ENCODE measurements at places on chromosomes 3 and 15. TPM values are rescaled to one million over a fixed set of nuclear protein-coding genes. Genes with fewer than 3 reads are reported as not detected.

Gene PLSCR4
- 8.3 TPM for total RNA-seq

Gene BFSP2
- total RNA-seq: not detected

Gene EFCC1
- total RNA-seq: 0.24 TPM

Gene RHOV
- total RNA-seq: 4.1 TPM

Gene P4HTM
- 49.1 TPM for total RNA-seq

Gene C3orf49
- total RNA-seq: not detected

Gene ACTRT3
- 1.5 TPM for total RNA-seq

Gene PPP4R2
- 63.2 TPM for total RNA-seq

Gene CDC25A
- 10.5 TPM for total RNA-seq

- no peak overlapping the region for H3K4me3 ChIP-seq
- H3K4me1 ChIP-seq: no peaks in the 10 kb centered on the region
- no peak for DNase-seq
- H3K36me3 ChIP-seq: no peaks in the 10 kb centered on the region
- no peaks in the 10 kb centered on the region for H3K27me3 ChIP-seq
- no peak overlapping the region for H3K27ac ChIP-seq
Observed at GRCh38 chr3:70606018-70606417, 293.6 kb upstream of the MDFIC2 start.

DNA sequence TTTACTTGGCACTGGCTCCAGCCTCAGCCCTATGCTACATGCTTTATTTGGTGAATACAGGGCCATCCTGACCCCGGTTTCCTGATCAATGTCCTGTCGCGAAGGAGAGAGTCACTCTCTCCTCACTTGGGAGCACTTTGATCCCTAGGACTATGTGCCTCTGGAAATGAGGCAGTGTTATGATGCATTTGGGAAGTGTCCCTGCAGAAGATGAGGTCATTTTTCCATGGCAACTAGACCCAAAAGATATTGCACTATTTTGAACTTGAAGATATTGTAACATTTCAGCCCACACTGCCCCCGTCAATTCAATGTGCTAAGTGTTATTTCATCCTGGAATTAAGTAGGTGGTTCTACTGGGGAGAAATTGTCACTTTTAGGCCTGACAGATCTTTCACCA is 68.0 kb downstream of the LRRK1 start:
- no peaks in the 10 kb centered on the region for H3K36me3 ChIP-seq
- no peaks in the 10 kb centered on the region for H3K27me3 ChIP-seq
- no peak overlapping the region for H3K4me3 ChIP-seq
- no peak overlapping the region for H3K27ac ChIP-seq

DNA sequence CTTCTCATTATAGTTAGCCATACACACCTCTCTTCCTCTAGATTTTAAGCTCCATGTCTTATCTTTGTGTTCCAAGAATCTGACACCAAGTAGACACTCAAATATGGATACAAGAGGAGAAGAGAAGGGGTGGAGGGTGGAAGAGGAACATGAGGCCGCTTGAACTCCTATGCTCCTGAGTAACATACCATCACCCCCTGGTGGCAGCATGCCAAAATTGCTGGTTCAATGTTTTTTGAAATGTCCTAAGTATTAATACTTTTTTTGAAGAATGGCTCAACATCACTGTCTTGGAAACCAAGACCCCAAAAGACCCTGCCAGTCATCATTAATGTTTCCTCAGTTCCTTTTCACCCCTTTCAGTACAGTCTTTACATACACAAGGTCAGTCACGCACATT is 71.8 kb upstream of the HACD2 start:
- H3K4me3 ChIP-seq: no peak overlapping the region
- H3K36me3 ChIP-seq: no peaks in the 10 kb centered on the region
- H3K4me1 ChIP-seq: no peaks in the 10 kb centered on the region
- no peak for DNase-seq
- H3K27ac ChIP-seq: no peak overlapping the region

DNA sequence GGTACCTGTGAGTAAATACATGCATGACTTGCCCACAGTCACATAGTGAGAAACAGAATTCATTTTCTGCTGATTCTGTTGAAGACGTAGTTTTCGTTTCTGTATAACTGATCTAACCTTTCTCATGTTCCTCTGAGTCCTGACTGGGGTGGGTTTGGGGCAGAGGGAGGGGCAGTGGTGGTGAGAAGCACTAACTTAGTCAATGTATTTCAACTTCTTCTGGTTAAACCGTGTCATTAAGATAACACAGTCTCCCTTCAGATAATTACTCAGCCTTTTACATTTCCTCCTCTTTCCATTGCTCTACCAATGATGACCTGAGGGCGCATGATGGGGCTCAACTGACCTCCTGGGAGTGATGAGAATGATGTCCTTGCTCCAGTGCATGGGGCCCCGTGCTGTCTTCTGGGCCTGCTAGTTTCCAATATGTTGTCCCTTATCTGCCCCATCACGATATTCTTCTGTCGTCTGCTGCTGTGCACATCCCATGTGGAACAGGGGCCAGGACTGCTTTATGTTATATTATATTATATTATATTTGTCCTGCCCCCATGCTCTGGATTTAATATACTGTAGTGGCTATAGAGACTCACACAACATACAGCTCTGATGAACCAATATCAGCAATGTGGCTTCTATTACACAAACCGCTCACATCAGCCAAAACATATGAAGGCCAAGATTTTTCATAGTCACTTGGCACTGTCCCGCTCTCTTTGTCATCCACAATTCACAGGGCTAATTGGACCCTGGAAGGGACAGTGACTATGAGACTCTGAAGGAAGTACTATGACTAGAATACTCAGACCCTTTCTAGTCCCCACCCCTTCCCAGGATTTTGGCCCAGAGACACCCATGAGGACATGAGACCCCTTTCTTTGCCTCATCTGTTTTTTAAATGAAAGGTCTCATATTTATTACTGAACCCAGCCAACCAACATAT is 407.1 kb upstream of the MCTP2 start:
- no peak overlapping the region for H3K27ac ChIP-seq
- no peak overlapping the region for H3K4me3 ChIP-seq
- H3K27me3 ChIP-seq: peaks cover 17% of the 10 kb centered on the region
- no peak for DNase-seq
- H3K36me3 ChIP-seq: no peaks in the 10 kb centered on the region

DNA sequence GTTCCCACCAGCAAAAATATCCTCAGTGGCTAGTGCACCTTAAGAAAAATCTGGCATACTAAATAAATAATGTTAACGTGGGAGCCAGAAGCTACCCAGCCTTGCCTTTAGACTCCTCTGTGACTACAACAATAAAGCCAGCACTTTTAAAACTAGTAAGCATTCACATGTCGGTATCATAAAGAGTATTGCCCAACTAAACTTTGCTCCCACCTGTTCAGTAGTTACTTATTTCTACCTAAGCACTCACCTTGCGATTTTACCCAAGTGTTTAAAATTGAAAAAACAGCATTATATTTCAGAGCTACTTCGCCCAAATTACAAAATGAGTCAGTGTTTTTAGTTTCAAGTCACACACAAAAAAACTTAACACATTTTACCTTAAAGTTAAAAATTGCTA is 12.8 kb downstream of the ALDH1L1 start:
- no peaks in the 10 kb centered on the region for H3K36me3 ChIP-seq
- H3K27me3 ChIP-seq: no peaks in the 10 kb centered on the region
- no peak overlapping the region for H3K27ac ChIP-seq
- DNase-seq: no peak

- no peak overlapping the region for H3K4me3 ChIP-seq
- peaks cover 19% of the 10 kb centered on the region for H3K27me3 ChIP-seq
- H3K27ac ChIP-seq: no peak overlapping the region
Observed at GRCh38 chr15:82043130-82043673, 2.6 kb downstream of the MEX3B start.

DNA sequence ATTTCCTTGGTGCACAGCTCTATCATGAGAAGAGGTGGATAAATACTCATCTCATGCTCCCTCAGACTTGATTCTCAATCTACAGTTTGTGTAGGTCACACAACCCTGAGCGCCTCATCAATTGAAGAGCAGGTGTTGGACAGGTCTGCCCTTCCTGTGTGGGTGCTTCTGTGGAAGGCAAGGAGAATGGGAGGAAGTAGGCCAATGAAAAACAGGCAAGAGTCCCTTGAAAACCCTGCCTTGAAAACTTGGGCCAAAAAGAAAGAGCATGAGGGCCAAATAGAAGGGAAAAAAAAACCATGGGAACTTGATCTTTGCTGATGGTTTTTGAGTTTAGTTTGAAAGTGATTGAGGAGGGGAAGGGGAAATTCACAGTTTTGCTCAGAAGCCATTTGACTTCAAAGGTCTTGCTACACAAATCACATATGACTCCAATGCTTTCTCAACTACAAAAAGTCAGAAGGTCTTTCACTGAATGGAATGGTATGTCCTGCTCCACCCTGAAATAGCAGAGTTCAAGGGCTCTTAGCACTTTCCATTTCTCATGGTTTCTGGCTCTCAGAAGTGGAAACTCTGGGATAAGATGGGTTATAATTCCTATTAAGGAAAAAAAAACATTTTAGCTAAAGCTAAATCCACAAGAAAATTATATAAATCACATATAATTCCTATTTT is 37.2 kb upstream of the TM4SF1 start:
- no peak overlapping the region for H3K4me3 ChIP-seq
- H3K27me3 ChIP-seq: no peaks in the 10 kb centered on the region
- DNase-seq: no peak
- H3K27ac ChIP-seq: no peak overlapping the region
- no peaks in the 10 kb centered on the region for H3K4me1 ChIP-seq
- no peaks in the 10 kb centered on the region for H3K36me3 ChIP-seq

- no peak overlapping the region for H3K4me3 ChIP-seq
- H3K36me3 ChIP-seq: no peaks in the 10 kb centered on the region
- H3K4me1 ChIP-seq: peaks cover 16% of the 10 kb centered on the region
- H3K27me3 ChIP-seq: no peaks in the 10 kb centered on the region
- DNase-seq: no peak
- peak overlapping the region; percentile 9 for H3K27ac ChIP-seq
Observed at GRCh38 chr3:36911990-36912804, 32.7 kb downstream of the TRANK1 start.

GRCh38 chr3:16067837-16068471 is 106.5 kb upstream of the GALNT15 start:
- peak; percentile 46 for DNase-seq
- no peaks in the 10 kb centered on the region for H3K36me3 ChIP-seq

GRCh38 chr15:41575282-41575681 is 16.3 kb downstream of the TYRO3 start:
- no peak overlapping the region for H3K27ac ChIP-seq
- H3K27me3 ChIP-seq: no peaks in the 10 kb centered on the region
- no peak overlapping the region for H3K4me3 ChIP-seq
